ENCODE measurements at places on chromosomes 3 and 15.

DNA sequence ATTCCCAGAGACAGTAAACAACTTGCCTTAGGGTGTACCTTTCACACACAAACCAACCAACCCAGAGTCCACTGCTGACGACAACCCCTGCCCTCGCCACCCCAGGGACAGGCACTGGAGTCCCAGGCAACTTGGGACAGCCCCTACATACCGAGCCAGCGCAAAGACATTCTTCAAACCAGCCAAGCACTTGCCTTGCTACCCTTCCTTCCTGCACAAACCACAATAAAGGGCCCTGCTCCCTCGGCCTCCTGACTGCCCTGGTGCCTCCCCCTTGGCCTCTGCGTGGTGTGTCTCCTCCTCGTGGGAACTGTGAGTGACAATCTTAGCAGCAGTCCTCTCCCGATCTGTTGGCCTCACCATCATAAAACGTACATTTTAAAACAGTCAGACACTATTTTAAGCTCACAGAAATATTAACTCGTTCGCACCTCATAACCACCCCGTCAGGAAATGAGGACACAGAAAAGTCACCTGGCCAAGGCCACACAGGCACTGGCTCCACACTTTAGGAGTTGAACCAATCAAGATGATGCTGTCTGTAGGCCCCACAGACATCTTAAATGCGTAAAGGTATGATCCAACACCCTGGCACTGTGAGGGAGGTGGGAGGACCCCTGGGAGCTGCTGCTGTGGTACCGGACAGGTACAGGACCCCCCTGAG, 113.8 kb downstream of the ADCY5 start:
- no peak for DNase-seq

DNA sequence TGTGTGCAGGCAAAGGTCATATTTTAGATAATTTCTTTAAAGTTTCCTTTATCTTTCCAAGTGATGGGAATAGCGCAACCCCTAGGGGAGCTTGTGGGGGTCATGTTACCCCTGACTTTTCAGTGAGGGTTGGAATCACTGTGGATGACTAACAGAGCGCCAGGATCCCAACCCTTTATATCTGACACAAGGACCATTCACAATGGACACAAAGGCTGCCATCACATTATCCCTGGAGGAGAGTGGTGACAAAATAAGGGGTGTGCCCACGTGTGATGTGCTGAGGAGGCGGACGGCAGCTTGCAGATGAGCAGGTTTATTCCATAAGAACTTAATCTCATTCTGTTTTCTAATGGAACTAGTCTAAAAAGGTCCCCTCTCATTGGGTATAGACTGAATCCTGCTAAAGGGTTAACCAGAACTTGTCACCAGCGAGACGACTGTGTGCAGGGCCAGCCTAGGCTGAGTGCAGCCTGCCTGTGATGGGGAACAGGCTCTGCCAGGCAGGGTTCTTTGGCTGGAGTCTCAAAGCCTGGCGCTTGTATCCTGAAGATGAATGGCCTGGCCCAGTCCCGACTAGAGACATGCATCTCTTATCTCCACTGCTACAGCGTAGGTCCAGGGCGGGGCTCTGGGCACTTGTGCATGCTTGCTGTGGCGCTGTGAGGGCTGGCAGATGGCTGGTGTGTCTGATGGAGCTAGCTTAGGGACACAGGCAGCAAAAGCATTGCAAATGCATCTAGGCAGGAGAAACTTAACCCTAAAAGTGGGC, 50.2 kb downstream of the CHDH start:
- DNase-seq, result no peak

DNA sequence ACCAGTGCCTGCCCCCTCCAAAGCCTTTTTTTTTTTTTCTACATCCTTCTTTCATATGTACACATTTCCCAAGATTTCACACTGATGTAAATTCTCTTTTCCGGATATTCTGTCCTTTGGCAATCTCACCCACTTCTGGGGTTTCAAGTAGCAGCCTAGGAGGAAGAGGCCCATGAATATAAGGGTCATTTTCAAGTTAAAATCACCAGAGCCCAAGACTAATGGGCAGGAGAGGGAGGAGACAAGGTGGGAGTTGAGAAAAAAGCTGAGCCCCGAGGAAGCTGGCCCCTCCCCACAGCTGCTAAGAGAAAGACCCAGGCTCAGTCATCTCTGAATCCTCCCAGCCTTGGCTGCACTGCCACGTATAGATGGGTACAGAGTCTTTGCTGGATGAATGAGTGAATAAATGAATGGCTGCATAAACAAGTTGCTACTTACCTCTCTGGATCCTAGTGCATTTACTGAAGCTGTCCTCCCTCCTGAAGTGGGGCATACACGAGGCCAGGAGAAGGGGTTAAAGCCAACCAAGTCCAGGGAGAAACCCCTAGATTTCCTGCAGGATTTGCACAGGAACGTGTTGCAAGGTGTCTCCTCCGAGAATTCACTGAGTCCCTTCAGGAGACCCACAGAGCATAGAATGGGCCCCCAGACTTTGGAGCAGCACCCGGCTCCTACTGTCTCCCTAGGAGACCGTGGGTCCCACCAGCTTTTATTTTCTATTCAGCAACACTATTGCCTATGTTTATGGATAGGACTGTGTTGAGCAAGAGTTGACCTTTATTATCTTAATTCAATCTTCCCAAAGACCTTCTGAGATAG, 100.8 kb upstream of the LIPC start:
- DNase-seq, result no peak

DNA sequence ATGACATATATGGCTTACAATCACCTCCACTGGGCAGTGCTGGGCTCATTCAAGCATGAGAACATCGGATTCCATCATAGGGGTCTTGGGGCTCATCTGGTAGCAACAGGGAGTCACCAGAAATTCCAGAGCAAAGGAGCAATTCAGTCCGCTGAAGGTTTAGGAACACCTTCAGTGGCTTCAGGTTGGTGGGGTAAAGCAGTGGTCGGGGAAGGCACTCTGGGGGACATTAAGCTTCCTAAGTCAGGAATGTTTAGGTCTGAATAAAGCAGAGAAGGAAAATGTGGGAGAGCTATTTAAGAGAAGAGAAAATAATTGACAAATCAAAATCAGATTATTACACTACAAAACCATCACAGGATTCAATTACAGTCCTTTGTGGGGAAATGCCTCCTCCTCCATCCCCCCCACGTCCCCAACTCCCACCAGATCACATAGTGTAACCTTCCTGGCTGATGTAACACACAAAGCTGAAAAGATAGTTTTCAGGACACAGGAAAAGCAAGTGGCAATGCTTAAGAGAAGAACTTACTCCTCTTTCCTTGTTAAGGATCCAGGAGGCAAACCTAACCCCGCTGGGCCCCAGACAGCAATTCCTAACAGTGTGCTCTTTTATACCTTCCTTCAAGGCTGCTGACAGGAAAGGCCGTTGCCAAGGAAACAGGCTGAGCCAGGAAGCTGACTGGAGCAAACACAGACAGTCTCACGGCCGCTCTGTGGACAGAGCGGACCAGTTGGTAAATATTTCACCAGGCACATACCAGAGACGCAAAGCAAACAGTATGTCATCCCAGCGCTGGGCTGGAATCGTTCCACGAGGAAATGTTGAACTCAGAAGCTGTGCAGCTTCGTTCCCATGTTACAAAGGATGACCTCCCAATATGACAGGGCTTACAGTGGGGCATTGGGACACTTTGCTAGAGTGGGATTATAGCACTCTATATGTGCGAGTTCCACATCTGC, 57.5 kb upstream of the LMCD1 start:
- DNase-seq, result no peak

GRCh38 chr3:32077260-32078084, 28.9 kb upstream of the GPD1L start:
- no peak for DNase-seq

DNA sequence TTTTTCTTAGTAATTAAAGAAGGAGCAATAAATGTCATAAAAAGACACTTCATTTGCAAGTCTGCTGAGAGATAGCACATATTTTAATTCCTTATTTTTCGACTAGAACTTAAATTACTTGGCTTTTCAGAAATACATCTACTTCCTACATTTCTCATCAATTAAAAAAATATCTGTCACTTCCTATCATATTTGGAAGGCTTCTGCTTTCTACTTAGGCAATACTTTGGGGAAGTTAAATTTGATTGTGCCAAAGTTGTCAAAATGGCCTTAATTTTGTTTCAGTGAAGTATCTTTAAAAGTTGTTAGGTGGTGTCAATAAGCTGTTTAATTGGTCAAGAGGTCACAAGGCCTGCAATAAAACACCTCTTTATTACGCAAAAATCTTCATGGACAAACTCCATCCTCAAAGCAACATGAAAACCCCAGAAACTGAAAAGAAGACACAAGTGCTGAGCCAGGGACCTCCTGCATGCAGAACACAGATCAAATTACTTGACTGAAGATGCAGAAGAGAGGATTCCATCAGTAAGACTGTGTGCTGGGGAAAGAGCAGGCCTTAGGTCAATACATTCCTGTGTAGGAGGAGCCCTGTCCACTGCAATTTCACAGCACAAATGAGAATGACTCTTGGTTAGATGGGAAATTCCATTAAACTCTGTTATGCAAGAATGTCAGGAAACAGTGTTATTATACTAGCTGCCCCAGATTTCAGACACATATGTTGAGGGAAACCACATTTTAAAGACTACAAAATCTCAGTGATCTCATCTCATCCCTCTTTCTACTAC, 48.0 kb upstream of the FSTL1 start:
- DNase-seq, result no peak

- DNase-seq, result no peak
Observed at GRCh38 chr15:80496096-80496495, 91.9 kb downstream of the ARNT2 start.

- DNase-seq, result no peak
Observed at GRCh38 chr3:190076601-190077394, 43.9 kb downstream of the P3H2 start.

DNA sequence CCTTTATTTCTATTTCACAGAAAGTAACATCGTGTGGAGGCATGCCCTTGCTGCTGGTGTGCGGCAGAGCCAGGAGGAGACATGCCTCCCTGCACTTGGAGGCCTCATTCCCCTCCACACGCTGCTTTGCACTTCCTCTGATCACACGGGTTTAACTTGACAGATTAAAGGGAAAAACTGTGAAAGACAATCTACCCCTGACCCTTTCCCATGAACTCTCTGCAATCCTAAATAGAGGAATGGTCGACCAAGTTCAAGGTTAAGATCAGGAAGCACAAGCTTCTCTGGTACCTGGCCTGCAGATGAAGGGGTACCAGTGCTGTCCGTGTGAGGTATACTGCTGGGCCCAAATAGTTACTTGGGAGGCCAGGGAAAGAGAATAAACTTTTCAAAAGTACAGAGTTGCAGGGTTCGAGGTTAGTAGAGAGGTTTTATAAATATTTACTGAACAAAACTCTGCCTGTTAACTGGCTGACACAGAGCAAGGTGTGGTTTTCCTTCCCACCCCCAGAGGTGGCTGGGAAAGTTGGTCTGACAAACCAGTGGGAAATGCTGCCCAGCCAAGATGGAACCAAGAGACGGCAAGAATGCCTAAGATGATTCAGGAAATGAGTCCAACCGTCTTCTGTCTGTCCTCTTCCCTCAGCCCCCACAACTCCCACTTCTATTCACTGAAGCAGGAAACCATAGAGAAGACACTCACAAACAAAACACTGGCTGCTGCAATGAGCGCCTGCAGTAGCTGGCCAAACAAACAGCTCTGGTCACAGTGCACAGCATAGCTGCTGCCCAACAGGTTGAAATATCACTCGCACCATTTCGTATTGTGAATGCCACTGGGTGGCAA, 79.6 kb downstream of the IGF2BP2 start:
- no peak for DNase-seq

DNA sequence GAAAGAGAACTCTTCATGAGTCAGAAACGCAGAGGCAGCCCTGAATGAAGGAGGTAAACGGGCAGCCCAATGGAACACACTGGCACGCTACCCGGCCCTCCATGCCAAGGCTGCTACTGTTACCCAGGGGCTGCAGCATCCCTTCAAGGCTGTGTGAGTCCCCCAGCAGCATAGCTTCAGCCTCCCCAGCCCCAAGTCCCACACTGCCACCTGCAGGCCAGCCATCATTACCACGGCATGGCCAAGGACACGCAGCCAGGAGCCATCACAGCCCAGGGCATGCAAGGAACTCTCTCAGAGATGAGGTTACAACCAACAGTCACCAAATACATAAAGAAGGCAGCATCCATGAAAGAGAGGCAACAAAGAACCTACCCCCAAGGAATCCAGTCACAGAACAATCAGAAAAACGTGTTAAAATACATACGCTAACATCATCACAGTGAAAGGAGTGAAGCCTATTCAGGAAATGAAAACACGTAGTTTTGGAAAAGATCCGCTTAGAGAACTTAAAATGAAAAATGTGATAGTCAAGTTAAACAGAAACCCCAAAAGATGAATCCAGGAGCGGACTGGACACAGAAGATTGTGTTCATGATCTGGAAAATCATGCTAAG, 22.4 kb downstream of the PLA2G4F start:
- DNase-seq, result peak; percentile 13

DNA sequence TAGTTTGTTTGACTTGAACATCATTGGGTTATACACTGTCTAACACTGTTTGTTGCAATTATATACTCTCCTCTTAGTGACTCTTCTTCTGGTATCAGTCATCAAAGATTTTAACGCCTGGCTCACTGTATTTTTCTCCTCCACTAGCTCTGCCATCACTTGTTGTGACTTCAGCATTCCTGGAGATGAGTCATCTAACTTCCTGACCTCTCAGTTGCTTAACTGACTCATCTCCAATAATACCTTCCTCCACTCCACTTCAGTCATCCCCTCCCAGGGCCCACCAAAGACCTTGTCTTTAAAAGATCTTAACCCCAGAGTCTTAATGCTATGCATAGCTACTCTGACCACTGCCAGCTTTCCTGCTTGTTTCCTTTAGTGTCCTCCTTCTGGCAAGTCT, 28.6 kb upstream of the CLSTN2 start:
- DNase-seq, result no peak

GRCh38 chr3:7421065-7421464, 560.1 kb downstream of the GRM7 start:
- DNase-seq, result no peak

- DNase-seq, result no peak
Observed at GRCh38 chr3:30343067-30343831, 263.2 kb upstream of the TGFBR2 start.

DNA sequence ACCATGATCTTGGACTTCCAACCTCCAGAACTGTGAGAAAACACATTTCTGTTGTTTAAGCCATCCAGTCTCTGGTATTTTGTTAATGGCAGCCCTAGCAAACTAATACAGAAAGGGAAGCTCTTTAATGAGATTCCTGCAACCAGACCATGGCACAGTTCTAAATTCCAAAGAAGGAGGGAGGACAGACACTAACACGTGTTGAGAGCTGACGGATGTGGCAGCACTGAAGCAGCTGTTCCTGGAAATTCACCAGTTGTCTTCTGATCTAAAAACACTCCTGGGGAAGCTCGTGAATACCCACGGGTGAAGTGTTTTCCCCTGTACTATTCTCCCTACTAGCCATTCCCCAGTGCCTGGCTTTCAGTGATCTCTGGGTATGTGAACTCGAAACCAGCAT, 56.7 kb downstream of the RPL22L1 start:
- DNase-seq, result no peak

DNA sequence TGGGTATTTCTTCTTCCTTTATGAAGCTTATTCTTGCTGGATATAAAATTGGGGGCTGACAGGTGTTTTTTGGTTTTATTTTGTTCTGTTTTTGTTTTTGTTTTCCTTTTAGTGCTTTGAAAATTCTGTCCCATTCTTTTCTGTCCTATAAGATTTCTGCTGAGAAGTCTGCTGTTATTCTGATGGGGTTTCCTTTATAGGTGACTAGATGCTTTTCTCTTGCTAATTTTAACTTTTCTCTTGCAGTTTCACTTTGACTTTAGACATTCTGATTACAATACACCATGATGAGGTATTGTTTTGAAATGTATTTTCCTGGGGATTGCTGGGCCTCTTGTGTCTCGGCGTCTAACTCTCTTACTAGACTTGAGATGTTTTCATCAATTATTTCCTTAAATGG, 22.8 kb downstream of the TTC14 start:
- DNase-seq, result no peak

- no peak for DNase-seq
Observed at GRCh38 chr3:71152039-71152891, 431.3 kb downstream of the FOXP1 start.

Measured in hematopoietic multipotent progenitor cell treated with erythropoietin and hydrocortisone succinate and interleukin-3 and kit ligand, for 15 days (in vitro differentiated cells).